ENCODE measurements at places on chromosomes 2 and 18.

- no peak for DNase-seq
Measured at GRCh38 chr2:190367091-190367490, 23.7 kb downstream of the INPP1 start.

- DNase-seq, result no peak
Measured at GRCh38 chr2:218425531-218425930, 6.6 kb downstream of the VIL1 start.

GRCh38 chr2:97751752-97752151 is 38.4 kb downstream of the ZAP70 start:
- DNase-seq, result no peak

DNA sequence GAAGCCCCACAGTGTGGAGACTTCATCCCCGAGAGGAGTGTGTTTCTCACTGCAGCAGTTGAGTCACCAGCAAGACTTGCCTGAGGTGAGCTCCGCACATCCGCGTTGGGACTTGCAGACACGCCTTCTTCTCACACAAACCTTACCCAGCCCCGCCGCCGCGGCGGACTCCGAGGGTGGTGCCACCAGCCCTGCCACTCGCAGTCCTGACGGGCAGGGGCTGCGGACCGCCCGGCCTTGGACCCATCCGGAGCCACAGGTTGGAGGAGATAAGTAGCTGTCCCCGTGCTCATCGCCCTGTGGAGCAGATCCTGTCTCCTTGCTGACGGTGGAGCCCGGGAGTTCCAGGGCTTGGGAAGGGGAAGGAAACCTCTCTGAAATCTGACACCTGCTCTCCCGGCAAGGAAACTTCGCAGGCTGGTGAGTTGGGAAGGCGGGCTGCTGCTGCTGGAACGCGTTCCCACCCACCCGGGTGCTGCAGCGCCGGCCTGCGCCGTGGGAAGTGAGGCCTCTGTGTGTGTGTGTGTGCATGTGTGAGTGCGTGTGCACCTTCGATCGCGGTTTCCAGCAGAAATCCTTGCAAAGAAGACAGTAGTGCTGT is at the start of gene RAB27B:
Gene RAB27B (plus strand): TSS at position 197 of the 601 bp plus-strand sequence. CDS start 49,109 bp downstream, outside the sequence.
- DNase-seq, result peak; percentile 37

Data from activated CD8-positive, alpha-beta memory T cell treated with anti-CD3 and anti-CD28 coated beads for 1 hour (primary cell).